Stimulated activated CD8-positive, alpha-beta memory T cell treated with anti-CD3 and anti-CD28 coated beads, Interleukin-2, amount 100 ng/mL, for 1 hour (primary cell): ENCODE measurements at places on chromosomes 1 and 21.
A peak's percentile ranks its signal among the peaks of the same experiment; 100 is the strongest.

- no peak for DNase-seq
Measured at GRCh38 chr1:101474039-101474665, 237.3 kb downstream of the S1PR1 start.

DNA sequence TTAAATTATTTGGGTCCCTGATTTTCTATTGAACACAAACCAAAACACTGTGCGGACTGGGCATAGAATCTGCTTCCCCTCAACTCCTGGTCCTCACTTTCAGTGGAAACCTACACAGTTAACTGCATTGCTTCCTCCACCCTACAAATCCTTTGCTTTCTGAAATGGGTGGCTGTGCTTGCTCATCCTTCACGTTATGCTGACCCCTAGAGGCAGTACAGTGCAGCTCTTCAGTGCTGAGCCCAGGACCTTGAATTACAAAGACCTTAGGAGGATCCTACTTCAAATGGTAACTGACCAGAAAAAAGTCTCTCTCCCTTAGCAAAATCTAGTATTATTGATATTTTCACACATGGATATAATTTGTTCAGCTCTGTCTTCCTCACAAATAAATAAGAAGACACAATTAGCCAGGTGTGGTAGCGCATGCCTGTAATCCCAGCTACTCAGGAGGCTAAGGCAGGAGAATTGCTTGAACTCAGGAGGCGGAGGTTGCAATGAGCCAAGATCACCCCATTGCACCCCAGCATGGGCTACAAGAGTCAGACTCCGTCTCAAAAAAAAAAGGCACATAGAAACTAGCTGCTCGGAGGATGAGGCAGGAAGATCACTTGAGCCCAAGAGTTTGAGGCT, 63.4 kb upstream of the L1TD1 start:
- DNase-seq, result no peak

DNA sequence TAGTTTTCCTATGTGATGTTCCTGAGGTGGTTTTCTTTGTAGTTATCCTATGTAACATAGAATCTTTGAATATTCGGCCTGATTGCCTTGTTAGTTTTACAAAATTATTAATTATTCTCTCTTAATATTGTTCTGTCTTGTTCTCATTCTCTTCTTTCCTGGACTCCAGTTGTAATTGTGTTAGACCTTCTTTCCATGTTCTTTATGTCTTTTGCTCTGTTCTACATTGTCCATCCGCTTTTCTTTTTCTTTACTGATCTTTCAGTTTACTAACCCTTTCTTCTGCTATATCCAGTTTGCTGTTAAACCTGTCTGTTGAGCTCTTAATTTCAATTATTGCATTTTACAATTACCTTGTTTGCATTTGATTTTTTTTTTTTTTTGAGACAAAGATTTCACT, 89.3 kb downstream of the PEX14 start:
- no peak for DNase-seq

- no peak for DNase-seq
Measured at GRCh38 chr1:2564815-2565374, 8.7 kb downstream of the TNFRSF14 start.

GRCh38 chr1:187009320-187009719, 180.6 kb downstream of the PLA2G4A start:
- no peak for DNase-seq

- no peak for DNase-seq
Measured at GRCh38 chr1:22457345-22457744, 5.7 kb downstream of the ZBTB40 start.

DNA sequence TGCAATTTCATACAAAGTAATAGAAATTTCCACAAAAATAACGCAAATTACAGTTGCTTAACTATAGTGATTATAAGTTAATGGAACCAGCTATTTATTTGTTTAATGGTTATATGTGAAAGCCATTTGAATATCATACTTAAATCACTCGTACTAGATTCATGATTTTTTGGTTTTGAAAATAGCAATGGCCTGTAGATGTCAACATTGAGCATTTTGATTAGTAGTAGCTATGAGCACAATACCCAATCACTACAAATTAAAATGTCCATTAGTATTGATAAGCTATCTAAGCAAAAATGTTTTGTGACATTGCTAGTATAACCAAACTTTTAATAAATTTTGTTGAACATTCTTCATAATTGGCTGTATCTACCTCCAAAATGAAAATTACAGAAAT, 10.0 kb downstream of the COL24A1 start:
- DNase-seq, result no peak

DNA sequence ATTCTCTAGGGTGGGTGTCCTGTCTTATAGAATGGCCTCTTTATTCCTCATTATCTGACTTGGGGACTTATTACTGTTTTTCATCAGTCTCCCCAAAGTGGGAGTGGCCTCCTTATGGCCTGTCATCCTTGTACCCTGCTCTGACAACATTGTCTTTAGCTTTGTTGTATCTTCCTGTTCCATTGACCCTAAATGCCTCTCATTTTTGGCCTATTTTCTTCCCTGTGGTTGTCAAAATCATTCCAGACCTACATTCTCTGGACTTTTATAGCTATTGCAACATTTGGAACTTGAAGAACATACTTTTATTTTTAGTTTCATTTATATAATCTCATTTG, 9.7 kb downstream of the SFT2D2 start:
- DNase-seq, result no peak

GRCh38 chr1:145778146-145778540, 45.8 kb downstream of the RNF115 start:
- no peak for DNase-seq

- no peak for DNase-seq
Measured at GRCh38 chr1:72397786-72398185, 115.4 kb upstream of the NEGR1 start.

DNA sequence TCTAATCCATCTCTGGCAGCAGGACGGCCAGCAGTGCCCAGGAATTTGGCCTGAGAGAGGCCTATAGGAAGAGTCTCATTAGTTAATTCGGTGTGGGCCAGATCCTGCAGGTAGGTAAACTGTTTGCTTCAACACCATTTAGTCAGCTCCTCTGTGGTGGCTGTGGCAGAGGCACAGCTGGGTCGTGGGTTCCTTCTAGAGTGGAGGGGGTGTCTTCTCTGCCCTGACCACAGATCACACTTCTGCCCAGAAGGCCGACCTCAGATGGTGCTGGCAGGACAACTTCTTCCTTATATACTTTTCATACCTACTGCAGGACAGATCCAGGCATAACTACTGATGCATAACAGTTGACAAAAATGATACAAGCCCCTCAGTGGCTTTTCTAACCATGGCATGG, 281.4 kb downstream of the RPS6KC1 start:
- DNase-seq, result no peak

DNA sequence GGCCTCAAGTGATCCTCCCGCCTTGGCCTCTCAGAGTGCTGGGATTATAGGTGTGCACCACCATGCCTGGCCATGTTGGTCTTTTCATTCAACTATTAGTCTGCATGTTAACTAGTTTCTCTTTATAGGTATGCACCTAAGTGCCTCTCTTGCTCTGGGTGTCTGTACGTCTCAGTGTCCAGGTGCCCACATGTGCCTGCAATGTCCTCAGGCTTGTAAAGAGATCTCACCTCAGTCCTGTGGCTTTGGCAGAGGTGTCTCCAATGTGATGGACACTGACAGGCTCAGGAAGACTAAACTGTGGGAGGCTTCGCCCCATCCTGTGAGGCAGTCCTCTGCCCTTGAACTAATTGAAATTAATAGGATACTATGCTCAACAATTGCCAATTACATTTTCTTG, 526.3 kb downstream of the PTPRU start:
- no peak for DNase-seq

DNA sequence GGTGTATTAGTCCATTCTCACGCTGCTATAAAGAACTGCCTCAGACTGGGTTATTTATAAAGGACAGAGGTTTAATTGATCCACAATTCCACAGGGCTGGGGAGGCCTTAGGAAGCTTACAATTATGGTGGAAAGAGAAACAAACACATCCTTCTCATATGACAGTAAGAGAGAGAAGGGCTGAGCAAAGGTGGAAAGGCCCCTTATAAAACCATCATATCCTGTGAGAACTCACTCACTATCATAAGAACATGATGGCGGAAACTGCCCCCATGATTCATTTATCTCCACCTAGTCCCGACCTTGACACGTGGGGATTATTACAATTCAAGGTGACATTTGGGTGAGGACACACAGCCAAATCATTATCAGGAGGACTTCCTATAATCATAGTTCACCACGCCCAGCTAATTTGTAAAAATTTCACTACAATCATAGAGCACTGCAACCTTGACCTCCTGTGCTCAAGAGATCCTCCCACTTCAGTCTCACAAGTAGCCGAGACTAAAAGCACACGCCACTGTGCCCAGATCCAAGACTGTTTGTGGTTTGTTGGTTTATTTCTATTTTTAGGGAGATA, 164.9 kb downstream of the RERE start:
- no peak for DNase-seq

DNA sequence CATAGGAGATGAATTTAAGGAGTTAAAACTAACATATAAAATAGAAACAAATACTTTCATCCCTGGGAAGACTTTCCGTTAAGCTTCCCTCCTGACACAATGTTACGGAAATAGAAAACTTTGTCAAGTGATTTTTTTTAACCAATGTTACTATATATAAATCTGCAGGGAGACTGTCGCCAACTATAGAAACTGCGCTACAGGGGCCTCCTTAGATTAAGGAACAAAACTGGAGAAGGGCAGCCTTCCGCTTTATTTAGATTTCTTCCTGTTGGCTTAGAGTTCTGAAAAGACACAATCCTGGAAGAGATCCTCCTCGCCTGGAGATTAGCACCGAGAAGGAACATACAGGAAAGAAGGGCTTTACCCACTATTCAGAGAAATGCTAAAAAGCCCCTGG, 1.5 kb downstream of the MGST3 start:
- DNase-seq, result no peak

- no peak for DNase-seq
Measured at GRCh38 chr1:145912128-145912641, 2.3 kb upstream of the ITGA10 start.

- no peak for DNase-seq
Measured at GRCh38 chr1:214857716-214858115, 224.8 kb upstream of the KCNK2 start.

GRCh38 chr1:184004935-184005334, 32.6 kb downstream of the COLGALT2 start:
- DNase-seq, result no peak

DNA sequence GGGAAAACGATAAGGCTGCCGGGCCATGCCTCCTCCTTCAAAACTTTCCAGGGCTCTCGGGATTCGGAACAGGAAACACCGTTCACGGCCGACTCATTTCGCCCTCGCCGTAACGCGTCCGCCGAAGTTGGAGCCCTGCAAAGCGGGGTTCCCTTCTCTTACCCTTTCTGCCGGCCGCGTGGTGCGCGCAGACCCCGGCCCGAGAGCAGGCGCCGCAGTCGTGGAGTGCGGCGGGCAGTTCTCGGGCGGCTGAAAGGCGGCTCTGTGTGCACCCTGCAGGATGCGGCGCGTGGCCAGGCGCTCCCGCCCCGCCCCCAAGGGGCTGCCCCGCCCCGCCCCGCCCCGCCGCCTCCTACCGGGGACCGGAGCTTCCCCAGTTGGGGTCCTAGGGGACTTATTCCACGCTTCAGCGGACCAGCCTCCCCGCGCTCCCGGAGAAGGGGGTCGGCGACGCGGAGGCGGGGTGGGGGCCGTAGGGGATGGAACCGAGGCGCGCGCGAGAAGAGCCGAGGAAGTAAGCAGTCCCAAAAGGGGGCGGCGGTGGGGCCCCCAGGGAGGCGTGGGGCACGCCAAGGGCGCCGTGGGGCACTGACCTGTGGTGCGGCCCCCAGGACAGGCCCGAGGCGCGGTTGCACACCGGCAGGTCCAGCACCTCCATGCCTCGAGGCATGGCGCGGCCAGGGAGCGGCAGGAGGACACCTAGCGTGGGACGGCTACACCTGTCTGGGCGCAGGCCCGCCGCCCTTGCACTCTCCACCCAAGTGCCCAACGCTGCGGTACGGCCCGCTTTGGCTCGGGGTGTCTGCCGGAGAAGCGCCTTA, at the start of gene MCOLN2:
MCOLN2 (minus strand) TSS at position 268 of the 821 bp plus-strand sequence; CDS start at position 27, 241 bp downstream.
- peak; percentile 20 for DNase-seq

DNA sequence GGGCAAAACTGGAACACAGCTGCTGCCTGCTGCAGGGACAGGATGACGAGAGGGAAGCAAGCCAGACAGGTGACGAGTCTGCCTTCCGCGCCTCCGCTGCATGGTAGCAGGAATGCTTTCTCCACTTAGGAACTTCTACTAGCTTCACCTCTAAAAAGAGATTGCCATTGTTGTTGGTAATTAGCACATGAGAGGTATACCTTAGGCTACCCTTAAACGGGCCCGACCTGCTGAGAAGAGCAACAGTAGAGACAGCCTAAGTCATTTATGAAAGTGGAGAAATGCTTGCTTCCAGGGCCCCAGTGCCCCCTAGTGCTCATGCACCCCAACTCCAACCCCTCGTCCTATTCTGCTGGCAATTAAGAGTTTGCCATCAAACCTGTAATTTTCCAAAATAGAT, 96.9 kb upstream of the AKT3 start:
- peak; percentile 1 for DNase-seq

GRCh38 chr1:70442490-70442889, 31.4 kb downstream of the CTH start:
- no peak for DNase-seq

DNA sequence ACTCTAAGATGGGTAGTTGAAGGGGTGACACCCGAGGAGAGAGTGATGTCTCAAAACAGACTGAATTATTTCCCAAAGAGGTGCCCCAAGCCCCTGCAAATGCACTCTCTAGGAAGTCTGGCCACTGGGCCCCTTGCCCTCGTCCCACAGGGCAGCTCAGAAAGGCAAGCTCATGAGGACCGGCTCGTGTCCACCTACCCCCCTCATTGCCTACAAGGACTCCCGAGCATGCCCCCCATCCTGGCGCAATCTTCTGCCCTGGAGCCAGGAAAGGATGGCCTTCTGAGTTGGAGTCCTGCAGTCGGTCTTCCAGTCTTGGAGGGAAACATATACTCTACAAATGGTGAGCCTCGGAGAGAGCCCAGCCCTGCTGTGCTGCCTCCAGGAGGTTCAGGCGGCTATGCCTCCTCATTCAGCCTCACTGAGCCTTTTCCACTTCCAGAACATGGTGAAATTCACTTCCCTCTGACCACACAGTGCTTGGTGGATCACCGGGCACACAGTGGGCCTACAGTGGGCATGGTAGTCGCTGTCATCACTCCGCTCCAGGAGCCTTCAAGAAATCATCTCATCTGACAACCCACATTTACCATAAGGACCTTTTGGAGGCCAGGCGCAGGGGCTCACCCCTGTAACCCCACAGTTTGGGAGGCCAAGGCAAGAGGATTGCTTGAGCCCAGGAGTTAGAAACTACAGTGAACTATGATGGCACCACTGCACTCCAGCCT, 5.8 kb upstream of the WNT3A start:
- no peak for DNase-seq

- no peak for DNase-seq
Measured at GRCh38 chr1:201406831-201407406, 7.8 kb upstream of the LAD1 start.

- no peak for DNase-seq
Measured at GRCh38 chr1:159881622-159882526, 18.1 kb downstream of the CFAP45 start.

GRCh38 chr1:17605582-17606344, 66.3 kb downstream of the ARHGEF10L start:
- no peak for DNase-seq

DNA sequence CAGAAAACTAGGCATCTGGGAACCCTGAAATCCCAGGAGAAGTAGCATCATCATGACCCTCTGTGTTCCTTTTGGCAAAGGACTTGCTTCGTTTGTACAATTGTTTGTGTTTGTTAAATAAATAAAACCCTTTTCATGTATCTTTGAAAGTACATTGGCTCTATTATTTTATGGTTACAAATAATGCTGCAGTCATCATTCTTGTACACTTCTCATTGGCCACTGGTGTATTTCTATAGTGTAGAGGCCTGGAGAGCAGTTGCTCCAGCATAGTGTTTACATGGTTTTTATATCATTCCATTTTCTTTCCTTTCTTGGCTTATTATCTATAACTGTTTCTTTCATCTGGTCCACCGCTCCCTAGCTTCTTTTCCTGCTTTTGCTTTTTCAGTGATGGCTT, 253.3 kb downstream of the FAM72C start:
- DNase-seq, result no peak
